Esophagus muscularis mucosa (tissue), 4 donors: ENCODE measurements at places on chromosomes 4 and X. TPM values are rescaled to one million over a fixed set of nuclear protein-coding genes. Genes with fewer than 3 reads are reported as not detected.

DNA sequence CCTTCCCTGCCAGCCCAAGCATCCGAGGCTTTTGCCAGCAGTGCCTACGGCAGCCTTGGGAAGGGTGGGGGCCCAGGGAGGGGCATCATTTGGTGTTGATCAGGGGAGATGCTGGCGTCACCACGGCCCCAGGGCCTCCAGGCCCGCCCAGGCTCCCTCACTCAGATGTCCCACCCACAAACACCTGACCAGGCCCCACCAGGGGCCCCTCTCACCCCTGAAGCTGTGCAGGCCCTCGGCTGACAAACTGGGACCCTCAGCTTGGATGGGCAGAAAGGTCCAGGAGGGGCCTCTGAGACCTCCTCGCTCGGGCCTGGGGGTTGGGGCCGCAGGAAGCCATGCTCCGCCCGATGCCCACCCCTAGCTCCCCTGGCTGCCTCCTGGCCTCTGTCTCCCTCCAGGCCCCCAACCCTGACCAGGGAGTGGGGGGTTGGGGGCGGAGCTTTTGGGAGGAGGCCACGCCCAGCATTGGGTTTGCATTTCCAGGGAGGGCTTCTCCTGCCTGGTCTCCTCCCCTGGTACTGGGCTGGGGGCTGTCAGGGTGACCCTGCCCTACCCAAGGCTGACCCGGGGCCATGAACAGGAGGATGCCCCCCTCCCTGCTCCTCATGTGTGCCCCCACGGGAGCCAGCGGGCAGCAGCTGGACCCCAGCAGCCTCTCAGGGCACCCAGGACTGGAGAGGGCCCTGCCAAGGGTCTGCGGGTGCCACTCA is 33.4 kb upstream of the SPON2 start:
- H3K27me3 ChIP-seq, result no peaks in the 10 kb centered on the region
- H3K4me3 ChIP-seq, result no peak overlapping the region

GRCh38 chr4:101696276-101697010 is 94.1 kb upstream of the BANK1 start:
- H3K36me3 ChIP-seq, result no peaks in the 10 kb centered on the region
- H3K27me3 ChIP-seq, result no peaks in the 10 kb centered on the region
- H3K4me3 ChIP-seq, result no peak overlapping the region
- no peak overlapping the region for H3K27ac ChIP-seq
- DNase-seq, result no peak
- H3K4me1 ChIP-seq, result no peaks in the 10 kb centered on the region

GRCh38 chrX:63503541-63503940 is 152.4 kb upstream of the SPIN4 start:
- H3K36me3 ChIP-seq, result no peaks in the 10 kb centered on the region
- H3K4me3 ChIP-seq, result no peak overlapping the region
- H3K27me3 ChIP-seq, result no peaks in the 10 kb centered on the region
- no peak overlapping the region for H3K27ac ChIP-seq
- no peak for DNase-seq

- no peak overlapping the region for H3K27ac ChIP-seq
- DNase-seq, result no peak
- no peak overlapping the region for H3K4me3 ChIP-seq
- peaks cover 24% of the 10 kb centered on the region for H3K4me1 ChIP-seq
These were observed 118.1 kb downstream of the TBL1X start for GRCh38 chrX:9582956-9583355.

GRCh38 chrX:4028151-4028550 is 314.7 kb upstream of the PRKX start:
- H3K27me3 ChIP-seq, result no peaks in the 10 kb centered on the region
- H3K4me1 ChIP-seq, result no peaks in the 10 kb centered on the region
- H3K27ac ChIP-seq, result no peak overlapping the region
- no peak overlapping the region for H3K4me3 ChIP-seq
- no peak for DNase-seq

The HMX1 gene
- total RNA-seq, result not detected
